ENCODE measurements at places on chromosomes 12 and 14. TPM values are rescaled to one million over a fixed set of nuclear protein-coding genes. Genes with fewer than 3 reads are reported as not detected.
A peak's percentile ranks its signal among the peaks of the same experiment; 100 is the strongest.

GRCh38 chr12:62629971-62630739, 163.5 kb downstream of the MON2 start:
- no peak for DNase-seq
- H3K36me3 ChIP-seq = no peaks in the 10 kb centered on the region
- peaks cover 4% of the 10 kb centered on the region for H3K4me1 ChIP-seq
- H3K27me3 ChIP-seq = no peaks in the 10 kb centered on the region
- H3K27ac ChIP-seq = no peak overlapping the region

DNA sequence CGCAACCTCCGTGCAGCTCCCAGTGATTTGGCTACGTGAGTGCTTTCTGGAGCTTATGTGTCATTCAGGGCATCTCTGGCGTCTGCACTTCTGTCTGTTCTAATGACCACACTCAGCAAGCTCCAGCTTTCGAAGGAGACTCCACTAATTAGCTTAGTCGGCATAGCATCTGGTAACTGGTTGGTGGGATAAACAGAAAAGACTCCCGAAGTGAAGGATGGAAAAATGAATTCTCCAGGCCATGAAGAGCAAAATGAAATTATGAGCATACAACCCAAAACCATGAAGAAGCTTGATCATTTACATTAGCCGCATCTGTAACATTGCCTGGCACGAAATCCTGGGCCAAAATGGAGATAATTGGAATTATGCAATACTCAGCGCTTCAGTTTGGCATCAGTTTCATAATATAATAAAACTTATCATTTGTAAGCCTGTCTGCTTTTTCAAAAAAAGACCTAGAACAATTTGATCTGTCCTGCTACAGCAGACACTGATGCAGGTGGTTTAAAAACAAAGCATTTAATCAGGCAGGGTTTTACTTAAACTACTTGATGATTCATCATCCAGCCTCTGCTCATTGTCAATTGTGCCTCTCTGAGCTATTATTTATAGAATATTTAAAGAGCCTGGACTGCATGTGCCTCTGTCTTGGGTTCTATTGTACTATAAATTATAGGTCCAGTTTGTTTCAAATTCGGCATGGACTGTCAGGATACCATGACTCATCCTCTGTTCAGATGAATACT, 87.4 kb downstream of the SYT1 start:
- H3K27ac ChIP-seq = no peak overlapping the region
- H3K27me3 ChIP-seq = no peaks in the 10 kb centered on the region
- H3K4me3 ChIP-seq = no peak overlapping the region
- H3K4me1 ChIP-seq = no peaks in the 10 kb centered on the region

DNA sequence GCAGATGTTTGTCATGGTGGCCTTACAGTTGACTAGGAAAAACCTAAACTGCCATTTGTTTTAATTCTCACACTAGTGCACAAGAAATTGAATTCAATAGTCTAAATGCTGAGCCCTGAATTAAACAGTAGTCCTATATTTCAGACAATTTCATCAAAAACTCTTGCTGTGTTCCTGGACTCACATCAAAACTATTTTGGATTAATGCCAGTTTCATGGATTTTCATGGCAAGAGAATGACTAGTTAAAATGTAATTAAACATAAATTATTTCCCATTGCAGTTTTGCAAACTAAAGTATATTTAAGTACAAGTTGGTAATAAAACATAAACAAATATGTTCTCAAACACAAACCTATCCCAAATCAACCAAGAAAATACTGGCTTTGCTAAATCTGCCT, 468.0 kb upstream of the PRICKLE1 start:
- no peaks in the 10 kb centered on the region for H3K36me3 ChIP-seq
- H3K4me1 ChIP-seq = no peaks in the 10 kb centered on the region
- no peak for DNase-seq
- H3K4me3 ChIP-seq = no peak overlapping the region
- no peaks in the 10 kb centered on the region for H3K27me3 ChIP-seq
- H3K27ac ChIP-seq = no peak overlapping the region

GRCh38 chr14:75406856-75407255, 21.0 kb upstream of the JDP2 start:
- no peak overlapping the region for H3K4me3 ChIP-seq
- H3K4me1 ChIP-seq = peaks cover 3% of the 10 kb centered on the region
- H3K27me3 ChIP-seq = no peaks in the 10 kb centered on the region
- no peak overlapping the region for H3K27ac ChIP-seq

- DNase-seq = no peak
- no peaks in the 10 kb centered on the region for H3K27me3 ChIP-seq
- no peaks in the 10 kb centered on the region for H3K4me1 ChIP-seq
- no peaks in the 10 kb centered on the region for H3K36me3 ChIP-seq
Observed at GRCh38 chr14:29645117-29645516, 282.5 kb downstream of the PRKD1 start.

DNA sequence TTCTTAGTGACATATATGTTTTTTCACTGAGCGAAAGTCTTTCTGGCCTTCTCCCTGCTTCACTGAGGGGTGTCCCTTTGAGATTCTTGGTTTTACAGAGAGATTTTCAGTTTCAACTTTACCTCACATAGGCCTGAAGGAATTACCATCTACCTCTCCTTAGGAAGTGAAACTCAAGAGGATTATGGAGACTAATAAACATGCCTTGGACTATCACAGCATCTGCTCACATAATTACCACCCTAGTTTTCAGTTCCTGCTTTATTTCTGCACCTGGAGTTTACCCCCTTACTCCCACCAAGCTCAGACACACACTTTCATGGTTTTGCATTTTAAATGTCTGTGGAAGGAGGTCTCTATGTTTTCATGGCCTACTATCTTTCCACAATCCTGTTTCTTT, 118.3 kb upstream of the SCAF11 start:
- DNase-seq = no peak
- H3K4me1 ChIP-seq = peaks cover 7% of the 10 kb centered on the region
- no peaks in the 10 kb centered on the region for H3K27me3 ChIP-seq
- no peak overlapping the region for H3K27ac ChIP-seq
- H3K36me3 ChIP-seq = no peaks in the 10 kb centered on the region

GRCh38 chr12:129719416-129719815, 184.4 kb downstream of the TMEM132D start:
- H3K4me1 ChIP-seq = no peaks in the 10 kb centered on the region
- H3K27ac ChIP-seq = no peak overlapping the region
- H3K27me3 ChIP-seq = no peaks in the 10 kb centered on the region
- no peaks in the 10 kb centered on the region for H3K36me3 ChIP-seq
- no peak for DNase-seq

GRCh38 chr12:11497995-11498394, 102.6 kb upstream of the PRB2 start:
- no peak overlapping the region for H3K27ac ChIP-seq
- no peak overlapping the region for H3K4me3 ChIP-seq
- no peak for DNase-seq

DNA sequence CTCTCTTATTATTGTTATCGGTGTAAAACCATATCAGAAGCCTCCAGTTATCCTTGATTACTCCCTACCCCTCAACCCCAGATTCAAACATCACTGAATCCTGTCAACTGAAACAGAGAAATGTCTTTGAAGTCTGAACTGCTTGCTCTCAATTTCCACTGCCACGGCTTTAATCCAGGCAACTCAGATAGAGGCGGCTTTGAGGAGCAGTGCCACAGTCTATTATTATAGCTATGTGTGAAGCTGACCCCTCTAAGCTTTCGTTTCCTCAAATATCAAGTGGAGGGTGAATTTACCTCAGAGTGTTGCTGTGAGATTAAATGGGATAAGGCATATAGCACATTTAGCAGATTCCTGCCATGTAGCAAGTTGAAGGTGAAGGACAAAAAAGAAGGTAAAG, 49.0 kb upstream of the PDE3A start:
- H3K27ac ChIP-seq = no peak overlapping the region
- no peaks in the 10 kb centered on the region for H3K27me3 ChIP-seq
- H3K4me1 ChIP-seq = no peaks in the 10 kb centered on the region

- peak overlapping the region; percentile 16 for H3K4me3 ChIP-seq
- no peaks in the 10 kb centered on the region for H3K27me3 ChIP-seq
- H3K27ac ChIP-seq = no peak overlapping the region
- peak; percentile 71 for DNase-seq
- H3K36me3 ChIP-seq = no peaks in the 10 kb centered on the region
Observed at GRCh38 chr12:113055594-113056380, 743 bp upstream of the DTX1 start.

GRCh38 chr12:51620448-51620847, 29.4 kb downstream of the SCN8A start:
- no peaks in the 10 kb centered on the region for H3K27me3 ChIP-seq
- H3K4me1 ChIP-seq = no peaks in the 10 kb centered on the region
- H3K36me3 ChIP-seq = no peaks in the 10 kb centered on the region
- no peak for DNase-seq
- no peak overlapping the region for H3K4me3 ChIP-seq
- H3K27ac ChIP-seq = no peak overlapping the region

The SNAPC1 gene
- polyA plus RNA-seq = 4.4 TPM

The COX8C gene
- polyA plus RNA-seq = not detected

GRCh38 chr14:91311284-91311662, 66.8 kb upstream of the GPR68 start:
- no peak for DNase-seq
- no peaks in the 10 kb centered on the region for H3K27me3 ChIP-seq
- H3K27ac ChIP-seq = no peak overlapping the region
- H3K4me1 ChIP-seq = no peaks in the 10 kb centered on the region
- peaks cover 27% of the 10 kb centered on the region for H3K36me3 ChIP-seq
- H3K4me3 ChIP-seq = no peak overlapping the region

DNA sequence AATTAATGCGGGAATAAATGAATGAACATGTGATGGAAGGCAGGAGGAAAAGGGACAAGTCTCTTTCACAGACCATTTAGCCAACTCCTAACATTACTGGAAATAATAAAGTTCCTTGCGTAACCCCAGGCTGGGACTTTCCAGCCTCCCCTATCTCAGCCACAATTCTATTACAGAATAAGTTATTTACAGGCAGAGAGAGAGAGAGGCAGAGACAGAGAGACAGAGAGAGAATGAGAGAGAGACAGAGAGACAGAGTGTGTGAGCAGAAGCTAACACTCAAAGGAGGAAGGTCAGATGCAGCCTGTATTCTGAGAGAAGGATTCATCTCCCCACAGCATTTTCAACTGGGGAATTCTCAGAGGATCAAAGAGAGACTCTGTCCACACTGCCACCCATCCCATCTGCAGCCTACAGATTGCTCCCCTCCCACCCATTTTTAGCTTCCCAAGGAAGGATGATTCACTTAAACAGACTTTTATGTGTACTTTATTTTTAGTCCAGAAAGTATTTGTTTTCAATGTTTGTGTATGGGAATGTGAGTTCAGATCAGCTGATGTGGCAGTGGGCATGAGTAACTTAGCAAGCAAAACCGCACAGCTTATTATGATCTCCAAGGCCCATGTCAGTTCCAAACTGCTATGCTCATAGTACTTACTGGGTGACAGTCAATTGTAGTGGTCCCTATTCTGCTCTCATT, 165.7 kb downstream of the CAND1 start:
- peak overlapping the region; percentile 35 for H3K27ac ChIP-seq
- H3K4me3 ChIP-seq = no peak overlapping the region
- H3K36me3 ChIP-seq = no peaks in the 10 kb centered on the region
- H3K27me3 ChIP-seq = no peaks in the 10 kb centered on the region
- no peaks in the 10 kb centered on the region for H3K4me1 ChIP-seq

DNA sequence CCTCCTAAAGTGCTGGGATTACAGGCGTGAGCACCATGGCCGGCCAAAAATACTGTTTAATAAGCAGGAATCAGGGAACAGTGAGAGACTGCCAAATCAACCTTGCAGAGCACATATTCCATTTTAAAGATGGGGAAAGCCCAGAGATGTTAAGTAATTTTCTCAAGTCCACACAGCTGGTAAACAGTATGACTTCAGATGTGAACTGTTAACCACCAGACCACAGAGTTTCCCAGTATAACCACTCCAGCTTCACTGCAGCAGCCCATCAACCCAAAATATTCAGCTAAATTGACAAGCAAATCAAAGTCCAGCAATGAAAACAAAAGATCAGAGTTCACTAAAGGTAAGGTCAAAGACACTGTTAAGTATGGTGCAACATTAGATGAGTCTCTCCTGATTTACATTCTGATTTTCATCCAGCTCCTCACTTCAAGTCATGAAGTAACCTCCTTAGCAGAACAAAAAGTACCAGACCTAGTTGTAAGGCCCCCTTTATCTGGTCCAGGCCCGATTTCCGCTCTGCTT, 82.1 kb downstream of the TRAFD1 start:
- H3K4me3 ChIP-seq = no peak overlapping the region
- peaks cover 46% of the 10 kb centered on the region for H3K36me3 ChIP-seq
- no peak for DNase-seq
- no peaks in the 10 kb centered on the region for H3K27me3 ChIP-seq
- no peaks in the 10 kb centered on the region for H3K4me1 ChIP-seq

DNA sequence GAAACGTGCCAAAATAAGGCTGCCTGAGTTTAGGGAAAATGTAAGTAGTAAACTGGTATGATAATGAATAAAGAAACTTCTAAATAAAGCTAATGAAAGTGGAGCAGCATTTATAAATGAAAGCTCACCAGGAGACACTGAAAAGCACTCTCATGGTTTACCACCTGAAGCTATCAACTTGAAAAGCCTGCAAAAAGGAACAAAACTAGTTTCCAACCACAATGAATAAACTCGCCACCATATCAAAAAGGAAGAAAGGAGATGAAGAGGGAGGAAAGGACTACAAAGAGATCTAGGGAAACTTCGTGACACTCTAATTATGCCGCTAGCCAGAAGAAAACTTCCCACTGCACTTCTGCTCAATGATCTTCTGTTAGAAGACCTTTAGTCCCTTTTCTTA, 66.7 kb downstream of the MED13L start:
- no peak overlapping the region for H3K4me3 ChIP-seq
- no peaks in the 10 kb centered on the region for H3K4me1 ChIP-seq
- H3K36me3 ChIP-seq = no peaks in the 10 kb centered on the region
- DNase-seq = no peak

- no peak for DNase-seq
- H3K36me3 ChIP-seq = no peaks in the 10 kb centered on the region
- H3K27me3 ChIP-seq = no peaks in the 10 kb centered on the region
- H3K27ac ChIP-seq = peak overlapping the region; percentile 15
Observed at GRCh38 chr14:22500954-22501726, 87.9 kb downstream of the DAD1 start.

DNA sequence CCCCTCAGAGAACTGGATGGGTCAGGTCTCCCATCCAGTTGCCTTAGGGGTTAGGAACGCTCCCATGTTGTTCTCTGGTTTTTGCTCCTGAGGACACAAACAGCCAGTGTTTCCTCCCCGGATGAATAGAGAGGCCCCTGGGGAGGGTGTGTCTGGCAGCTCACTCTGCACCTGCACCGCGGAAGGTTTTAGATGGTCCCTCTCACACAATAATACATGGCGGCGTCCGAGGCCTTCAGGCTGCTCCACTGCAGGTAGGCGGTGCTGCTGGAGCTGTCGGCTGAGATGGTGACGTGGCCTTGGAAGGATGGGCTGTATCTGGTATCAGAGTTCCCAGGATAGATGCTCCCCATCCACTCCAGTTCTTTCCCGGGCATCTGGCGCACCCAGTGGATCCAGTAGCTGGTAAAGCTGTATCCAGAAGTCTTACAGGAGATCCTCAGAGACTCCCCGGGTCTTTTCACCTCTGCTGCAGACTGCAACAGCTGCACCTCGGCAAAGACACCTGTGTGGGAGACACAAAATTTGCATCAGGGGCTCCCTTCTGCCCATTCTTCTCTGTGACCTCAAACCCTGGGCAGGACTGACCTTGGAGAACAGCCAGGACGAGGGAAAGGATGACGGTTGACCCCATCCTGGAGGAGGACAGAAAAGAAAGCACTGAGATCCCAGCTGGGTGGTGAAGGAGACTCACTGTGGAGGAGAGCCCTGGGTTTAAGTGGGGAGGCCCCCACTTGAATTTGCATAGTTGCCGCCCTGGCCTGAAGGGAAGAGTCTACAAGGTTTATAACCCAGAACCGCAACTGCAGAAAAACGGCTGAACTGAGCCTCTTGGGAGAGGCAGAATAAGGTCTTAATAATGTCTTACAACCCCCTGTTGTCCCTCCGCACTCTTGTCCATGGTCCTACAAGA, 1324.8 kb downstream of the TMEM121 start:
- DNase-seq = no peak
- no peaks in the 10 kb centered on the region for H3K27me3 ChIP-seq
- H3K4me3 ChIP-seq = no peak overlapping the region
- no peaks in the 10 kb centered on the region for H3K4me1 ChIP-seq
- no peaks in the 10 kb centered on the region for H3K36me3 ChIP-seq
- H3K27ac ChIP-seq = no peak overlapping the region
